ENCODE measurements at places on chromosomes 7 and 10.

- no peaks in the 10 kb centered on the region for H3K27me3 ChIP-seq
- H3K27ac ChIP-seq = no peak overlapping the region
- no peaks in the 10 kb centered on the region for H3K4me1 ChIP-seq
- no peaks in the 10 kb centered on the region for H3K36me3 ChIP-seq
- H3K4me3 ChIP-seq = no peak overlapping the region
Measured at GRCh38 chr7:46850563-46851330, 731.2 kb downstream of the TNS3 start.

DNA sequence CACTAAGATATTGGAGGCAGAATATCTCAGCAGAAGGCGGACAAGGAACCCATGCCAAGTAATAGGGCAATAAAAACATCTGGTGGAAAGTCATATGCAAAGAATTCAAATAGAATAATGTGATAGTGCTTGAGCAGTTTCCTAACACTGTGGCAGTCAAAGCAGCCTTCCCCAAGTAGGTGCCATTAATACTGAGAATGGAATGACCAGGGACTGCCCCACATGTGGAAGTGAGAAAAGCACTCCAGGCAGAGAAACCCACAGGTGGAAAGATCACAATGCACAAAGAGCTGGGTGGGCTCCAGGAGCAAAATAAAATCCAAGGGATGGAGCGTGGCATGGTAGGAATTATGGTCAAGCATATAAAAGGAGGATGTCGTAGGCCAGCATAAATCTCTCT is 64.4 kb upstream of the NME8 start:
- no peak overlapping the region for H3K4me3 ChIP-seq
- no peaks in the 10 kb centered on the region for H3K4me1 ChIP-seq
- peaks cover 4% of the 10 kb centered on the region for H3K27me3 ChIP-seq

GRCh38 chr7:40297741-40298311 is 163.0 kb downstream of the SUGCT start:
- no peaks in the 10 kb centered on the region for H3K36me3 ChIP-seq
- no peaks in the 10 kb centered on the region for H3K27me3 ChIP-seq
- H3K4me1 ChIP-seq = no peaks in the 10 kb centered on the region
- no peak overlapping the region for H3K27ac ChIP-seq

GRCh38 chr7:45980181-45980905 is 59.3 kb upstream of the IGFBP3 start:
- no peaks in the 10 kb centered on the region for H3K4me1 ChIP-seq
- no peaks in the 10 kb centered on the region for H3K36me3 ChIP-seq
- H3K27me3 ChIP-seq = no peaks in the 10 kb centered on the region
- no peak for DNase-seq
- H3K27ac ChIP-seq = no peak overlapping the region

- DNase-seq = no peak
- H3K27ac ChIP-seq = no peak overlapping the region
Measured at GRCh38 chr7:128384726-128385125, 23.2 kb upstream of the PRRT4 start.

DNA sequence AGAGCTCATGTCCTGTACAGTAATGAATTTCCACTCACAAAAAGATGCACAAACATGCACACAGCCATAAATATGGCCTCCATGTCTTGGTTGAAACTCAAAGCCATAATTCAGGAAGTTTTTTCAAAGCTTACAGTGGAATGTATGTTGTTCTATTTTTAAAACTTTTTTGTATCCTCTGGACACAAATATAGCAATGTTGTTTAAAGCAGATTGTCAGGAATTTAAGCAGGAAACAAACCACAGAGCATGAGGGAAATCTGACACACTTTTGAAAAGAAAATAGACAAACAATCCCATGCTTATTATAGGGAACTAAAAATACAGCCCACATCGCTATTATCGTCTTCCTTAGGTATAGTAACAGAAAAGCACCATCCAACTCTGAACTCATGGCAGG is 21.5 kb downstream of the LRRN3 start:
- DNase-seq = no peak
- no peak overlapping the region for H3K4me3 ChIP-seq
- H3K27ac ChIP-seq = no peak overlapping the region

DNA sequence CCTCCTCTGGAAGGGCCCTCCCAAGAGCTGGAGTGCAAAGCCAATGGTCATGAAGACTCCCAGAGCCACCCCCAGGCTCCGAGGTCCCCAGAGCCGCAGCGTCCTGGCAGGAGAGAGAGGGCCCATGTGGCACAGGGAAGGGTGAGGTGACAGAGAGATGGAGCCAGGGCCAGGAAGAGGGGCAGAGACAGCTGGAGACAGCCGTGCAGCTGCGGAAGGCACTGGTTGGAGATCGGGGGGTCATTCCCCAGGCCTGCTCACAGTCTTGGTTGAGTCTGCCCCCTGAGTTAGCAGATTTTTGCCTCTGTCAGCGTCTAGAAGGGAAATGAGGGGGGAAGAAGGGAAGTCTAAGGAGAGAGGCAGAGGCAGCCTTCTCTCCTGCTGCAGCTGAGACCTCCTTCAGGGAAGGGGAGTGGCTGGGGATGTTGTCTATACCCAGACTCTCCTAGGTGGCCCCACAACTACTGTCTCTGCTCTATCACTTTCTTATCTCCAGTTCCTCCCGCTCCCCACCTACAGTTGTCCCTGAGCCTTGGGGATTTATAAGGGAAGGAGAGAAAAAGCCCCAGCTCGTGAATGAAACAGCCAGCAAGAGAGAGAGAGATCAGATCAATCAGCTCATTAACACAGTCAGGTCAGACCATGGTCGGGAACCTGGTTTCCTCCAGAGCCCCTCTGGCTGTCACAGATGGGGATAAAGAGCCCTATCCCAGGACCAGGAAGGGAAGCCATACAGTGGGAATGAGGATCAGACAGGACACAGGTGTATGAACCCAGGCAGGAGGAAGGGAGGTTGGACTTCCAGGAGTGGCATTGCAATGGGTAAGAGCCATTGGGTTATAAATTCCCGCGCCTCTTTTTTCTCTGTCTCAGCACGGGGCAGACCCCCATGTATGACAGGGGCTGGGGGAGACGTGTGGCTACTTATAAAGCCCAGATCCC is 1.2 kb downstream of the GAL3ST4 start:
- peak overlapping the region; percentile 55 for H3K27ac ChIP-seq
- peak overlapping the region; percentile 61 for H3K4me3 ChIP-seq
- peaks cover 88% of the 10 kb centered on the region for H3K4me1 ChIP-seq
- DNase-seq = peak; percentile 26

DNA sequence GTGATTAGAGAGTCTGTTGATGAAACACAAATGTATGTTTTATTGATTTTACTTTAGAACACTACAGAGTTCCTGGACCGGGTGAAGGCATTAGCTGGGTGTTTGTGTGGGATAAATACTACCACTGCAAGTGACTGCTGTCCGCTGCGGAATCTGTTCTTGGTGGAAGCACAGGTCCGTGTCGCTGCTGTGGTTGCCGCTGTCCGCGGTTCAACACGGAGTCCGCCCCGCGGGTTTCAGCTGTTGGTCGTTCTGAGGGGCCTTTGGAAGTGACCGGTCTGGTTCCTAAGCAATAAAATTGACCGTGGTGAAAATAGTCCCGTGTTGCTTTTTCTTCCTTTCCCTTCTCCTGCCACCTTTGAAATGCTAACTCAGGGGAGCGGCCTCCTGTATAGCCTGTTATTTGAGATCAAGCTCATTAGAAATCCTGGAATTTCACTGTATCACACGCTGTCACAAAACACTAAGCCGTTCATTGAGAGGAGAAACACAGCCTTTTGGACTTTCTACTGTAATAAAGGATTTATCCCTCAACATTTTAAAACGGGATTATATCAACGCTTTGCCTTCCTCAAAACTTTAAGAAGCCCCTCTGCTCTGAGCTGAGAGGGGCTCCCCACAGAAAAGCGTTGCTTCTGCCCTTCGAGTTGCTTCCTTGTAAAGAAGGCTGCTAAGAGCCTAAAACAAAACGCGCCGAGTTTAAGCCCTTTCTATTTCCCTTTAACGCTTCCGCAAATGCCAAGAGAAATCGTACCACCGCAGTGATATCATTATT is 2.6 kb downstream of the NKX6-2 start:
- peaks cover 7% of the 10 kb centered on the region for H3K4me1 ChIP-seq
- peaks cover 14% of the 10 kb centered on the region for H3K27me3 ChIP-seq
- no peak overlapping the region for H3K27ac ChIP-seq
- peaks cover 17% of the 10 kb centered on the region for H3K36me3 ChIP-seq
- H3K4me3 ChIP-seq = no peak overlapping the region

- no peaks in the 10 kb centered on the region for H3K36me3 ChIP-seq
- H3K27me3 ChIP-seq = no peaks in the 10 kb centered on the region
- no peak overlapping the region for H3K27ac ChIP-seq
- peaks cover 3% of the 10 kb centered on the region for H3K4me1 ChIP-seq
Measured at GRCh38 chr10:25820874-25821273, 113.2 kb upstream of the MYO3A start.

GRCh38 chr7:18860221-18860620 is 257.2 kb downstream of the TWIST1 start:
- no peak for DNase-seq
- H3K36me3 ChIP-seq = no peaks in the 10 kb centered on the region
- no peaks in the 10 kb centered on the region for H3K27me3 ChIP-seq
- no peak overlapping the region for H3K27ac ChIP-seq
- no peak overlapping the region for H3K4me3 ChIP-seq
- no peaks in the 10 kb centered on the region for H3K4me1 ChIP-seq

DNA sequence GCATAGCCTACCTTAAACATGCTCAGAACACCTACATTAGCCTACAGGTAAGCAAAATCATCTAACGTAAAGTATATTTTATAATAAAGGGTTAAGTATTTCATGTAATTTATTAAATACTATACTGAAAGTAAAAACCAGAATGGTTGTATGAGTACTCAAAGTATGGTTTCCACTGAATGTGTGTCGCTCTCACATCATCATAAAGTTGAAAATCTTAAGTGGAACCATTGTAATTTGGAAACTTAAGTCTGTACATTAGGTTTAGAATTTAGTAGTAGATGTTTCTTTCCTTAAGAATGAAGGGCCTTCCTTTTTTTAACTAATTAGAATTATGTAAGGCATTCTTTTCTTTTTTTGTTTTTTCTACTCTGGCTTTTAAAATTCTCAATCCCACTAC is 240.0 kb upstream of the AOAH start:
- no peak for DNase-seq
- no peak overlapping the region for H3K4me3 ChIP-seq
- H3K4me1 ChIP-seq = peaks cover 7% of the 10 kb centered on the region
- no peaks in the 10 kb centered on the region for H3K36me3 ChIP-seq
- H3K27me3 ChIP-seq = no peaks in the 10 kb centered on the region

GRCh38 chr7:156547884-156548561 is 92.6 kb upstream of the RNF32 start:
- H3K4me3 ChIP-seq = no peak overlapping the region
- H3K36me3 ChIP-seq = no peaks in the 10 kb centered on the region
- no peaks in the 10 kb centered on the region for H3K4me1 ChIP-seq
- DNase-seq = no peak
- no peaks in the 10 kb centered on the region for H3K27me3 ChIP-seq

- no peak for DNase-seq
- H3K4me3 ChIP-seq = no peak overlapping the region
- no peaks in the 10 kb centered on the region for H3K36me3 ChIP-seq
- peaks cover 9% of the 10 kb centered on the region for H3K4me1 ChIP-seq
Measured at GRCh38 chr7:70673778-70674570, 458.0 kb upstream of the GALNT17 start.

GRCh38 chr10:6445671-6446316 is 134.3 kb downstream of the PRKCQ start:
- no peak overlapping the region for H3K4me3 ChIP-seq
- peaks cover 11% of the 10 kb centered on the region for H3K4me1 ChIP-seq
- no peak overlapping the region for H3K27ac ChIP-seq

- H3K36me3 ChIP-seq = no peaks in the 10 kb centered on the region
- no peak for DNase-seq
- no peak overlapping the region for H3K4me3 ChIP-seq
- no peaks in the 10 kb centered on the region for H3K4me1 ChIP-seq
- no peak overlapping the region for H3K27ac ChIP-seq
Measured at GRCh38 chr10:92938841-92939240, 90.5 kb downstream of the EXOC6 start.

GRCh38 chr7:42193471-42194129 is 43.4 kb downstream of the GLI3 start:
- no peaks in the 10 kb centered on the region for H3K27me3 ChIP-seq
- no peak for DNase-seq
- H3K36me3 ChIP-seq = no peaks in the 10 kb centered on the region
- H3K27ac ChIP-seq = no peak overlapping the region
- no peak overlapping the region for H3K4me3 ChIP-seq
- no peaks in the 10 kb centered on the region for H3K4me1 ChIP-seq

DNA sequence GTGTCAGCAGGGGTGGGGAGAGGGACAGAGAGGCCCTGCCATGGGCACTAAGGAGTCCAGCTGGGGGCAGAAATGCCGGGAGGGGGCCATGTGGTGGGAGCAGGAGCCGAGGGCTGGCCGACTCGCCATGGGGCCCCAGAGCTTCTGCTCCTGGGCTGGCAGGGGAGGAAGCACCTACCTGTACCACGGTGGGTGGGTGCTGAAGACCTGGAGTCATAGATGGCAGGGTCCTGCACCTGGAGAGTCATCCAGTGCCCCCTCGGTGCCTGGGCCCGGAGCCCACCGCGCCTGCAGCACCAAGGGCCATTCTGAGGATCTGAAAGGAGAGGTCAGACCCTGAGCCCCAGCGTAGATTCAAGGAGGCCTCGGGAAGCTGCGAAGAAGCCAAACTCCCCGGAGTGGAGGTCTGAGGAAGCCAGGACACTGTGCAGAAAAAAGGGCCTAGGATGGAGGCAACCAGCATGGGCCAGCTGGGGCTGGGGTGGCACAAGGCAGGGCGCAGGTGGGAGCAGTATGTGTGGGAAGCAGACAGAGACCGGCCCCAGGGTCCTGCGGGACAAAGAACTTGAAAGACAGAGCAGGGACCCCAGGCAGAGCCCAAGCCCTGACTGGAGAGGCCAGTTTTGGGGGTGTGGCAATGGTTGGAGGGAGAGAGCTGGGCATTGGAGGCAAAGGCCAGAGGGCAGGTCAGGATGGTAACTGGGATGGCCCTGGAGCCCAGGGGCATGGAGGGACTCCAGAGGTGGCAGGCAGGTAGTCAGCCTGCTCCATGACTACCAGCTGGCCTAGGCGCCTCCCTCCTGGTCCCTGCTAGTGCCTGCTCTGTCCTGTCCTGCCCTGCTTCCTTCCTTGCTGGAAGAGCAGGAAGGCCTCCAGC is 26.7 kb upstream of the SMARCD3 start:
- no peak for DNase-seq
- peaks cover 45% of the 10 kb centered on the region for H3K4me1 ChIP-seq
- H3K36me3 ChIP-seq = no peaks in the 10 kb centered on the region
- H3K27me3 ChIP-seq = no peaks in the 10 kb centered on the region
- no peak overlapping the region for H3K4me3 ChIP-seq
- H3K27ac ChIP-seq = no peak overlapping the region

DNA sequence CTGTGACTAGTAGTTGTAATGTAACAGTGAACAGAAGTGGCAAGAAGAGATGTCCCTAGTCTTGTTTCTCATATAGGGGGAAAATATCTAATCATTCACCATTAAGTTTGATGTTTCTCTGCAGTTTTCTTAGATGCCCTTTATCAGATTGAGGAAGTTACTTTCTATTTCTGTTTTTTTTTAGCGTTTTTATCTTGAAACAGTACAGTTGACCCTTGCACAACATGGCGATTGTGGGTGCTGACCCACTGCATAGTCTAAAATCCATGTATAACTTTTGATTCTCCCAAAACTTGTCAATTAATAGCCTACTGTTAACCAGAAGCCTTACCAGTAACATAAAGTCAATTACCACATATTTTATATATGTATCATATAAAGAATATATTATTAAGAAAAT is 192.0 kb downstream of the ADK start:
- H3K4me1 ChIP-seq = no peaks in the 10 kb centered on the region
- no peak for DNase-seq
- no peak overlapping the region for H3K4me3 ChIP-seq
